Activated T-helper 1 cell treated with anti-CD3 and anti-CD28 coated beads, Interleukin-12 subunit alpha, Interleukin-12 subunit beta, Interleukin-2, Interleukin-4 antibody, amounts not matched to agents 30 ng/mL and 10 ng/mL and 1 ng/mL, durations not matched to agents 14 hours and 24 hours and 36 hours (primary cell): ENCODE measurements at places on chromosomes 7 and 10.
A peak's percentile ranks its signal among the peaks of the same experiment; 100 is the strongest.

- no peak for DNase-seq
- H3K27ac ChIP-seq = no peak overlapping the region
- no peak overlapping the region for H3K4me3 ChIP-seq
- H3K4me1 ChIP-seq = no peaks in the 10 kb centered on the region
- H3K36me3 ChIP-seq = no peaks in the 10 kb centered on the region
These were observed 349.1 kb downstream of the TCERG1L start for GRCh38 chr10:130962240-130963051.

DNA sequence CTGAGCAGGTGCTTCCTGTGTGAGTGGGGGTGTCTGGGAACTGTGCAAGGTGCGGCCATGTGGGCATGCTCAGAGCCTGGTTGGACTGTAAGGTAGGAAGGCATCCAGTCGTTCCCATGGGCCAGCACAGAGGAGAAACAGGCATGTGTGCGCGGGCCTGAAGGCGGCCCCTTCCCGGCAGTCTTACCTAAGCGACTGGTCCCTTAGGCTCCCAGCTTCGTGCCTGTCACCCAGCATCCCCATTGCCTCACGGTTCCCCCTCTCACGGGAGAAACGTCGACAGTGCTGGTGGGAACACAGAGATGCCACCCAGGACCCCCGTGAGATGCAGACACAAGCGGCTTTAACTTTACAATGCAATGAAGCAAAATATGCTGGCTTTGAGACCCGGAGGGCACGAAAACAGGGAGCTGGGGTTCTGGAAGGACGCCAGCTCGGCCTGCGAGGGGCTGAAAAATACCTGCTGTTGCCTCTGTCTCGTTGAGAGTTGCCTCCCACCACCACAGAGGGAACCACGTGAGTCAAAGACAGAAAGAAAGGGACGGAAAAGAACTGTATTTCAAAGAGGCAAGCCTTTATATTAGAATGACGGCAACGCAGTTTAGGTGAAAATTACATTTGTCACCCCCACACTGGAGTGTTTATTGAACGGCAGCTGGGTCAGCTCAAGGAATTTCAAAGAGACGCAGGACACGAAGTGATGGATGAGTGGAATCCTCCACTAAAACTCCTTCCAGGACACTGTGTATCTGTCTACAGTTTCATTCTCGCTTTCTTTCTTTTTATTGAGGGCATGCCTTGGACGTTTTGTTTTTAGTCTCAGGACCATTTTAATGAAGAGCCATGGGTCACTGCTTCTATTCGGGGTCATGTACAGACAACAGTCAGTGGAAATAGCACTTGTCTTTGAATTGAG, 128.4 kb downstream of the DNAJB6 start:
- DNase-seq = no peak
- H3K4me3 ChIP-seq = no peak overlapping the region
- H3K4me1 ChIP-seq = peaks cover 18% of the 10 kb centered on the region
- H3K27ac ChIP-seq = no peak overlapping the region

DNA sequence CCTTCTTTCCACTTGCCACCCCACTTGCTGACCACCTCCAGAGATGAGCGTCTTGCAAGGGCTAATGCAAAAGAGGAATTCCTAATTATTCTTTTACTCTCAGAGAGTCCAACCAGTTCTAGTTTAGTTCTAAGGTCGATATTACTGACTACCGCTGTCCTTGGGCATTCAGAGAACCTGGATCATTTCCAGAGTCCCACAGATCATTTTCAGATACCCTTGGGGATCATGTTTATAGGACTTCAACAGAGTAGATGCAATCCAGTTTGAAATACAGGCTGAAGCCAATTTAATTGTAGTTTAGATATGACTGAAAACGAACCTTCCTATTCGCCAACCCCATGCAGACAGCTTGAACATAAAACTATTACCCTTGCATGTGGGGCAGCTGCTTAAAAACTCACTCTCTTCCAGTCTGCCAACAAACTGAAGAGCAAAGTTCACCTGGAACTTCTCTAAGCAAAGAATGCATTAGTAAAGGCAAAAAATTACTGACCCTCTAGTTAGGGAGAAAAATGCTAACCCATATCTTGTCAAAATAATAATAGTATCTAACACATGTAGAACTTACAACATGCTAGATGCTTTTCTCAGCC, 22.4 kb downstream of the CFAP69 start:
- H3K4me1 ChIP-seq = no peaks in the 10 kb centered on the region
- no peaks in the 10 kb centered on the region for H3K36me3 ChIP-seq
- H3K27ac ChIP-seq = no peak overlapping the region
- no peak overlapping the region for H3K4me3 ChIP-seq
- H3K27me3 ChIP-seq = peaks cover 13% of the 10 kb centered on the region

GRCh38 chr7:127891144-127891543, 140.1 kb downstream of the LRRC4 start:
- H3K36me3 ChIP-seq = peaks cover 41% of the 10 kb centered on the region
- no peaks in the 10 kb centered on the region for H3K27me3 ChIP-seq
- H3K27ac ChIP-seq = no peak overlapping the region
- peaks cover 14% of the 10 kb centered on the region for H3K4me1 ChIP-seq

DNA sequence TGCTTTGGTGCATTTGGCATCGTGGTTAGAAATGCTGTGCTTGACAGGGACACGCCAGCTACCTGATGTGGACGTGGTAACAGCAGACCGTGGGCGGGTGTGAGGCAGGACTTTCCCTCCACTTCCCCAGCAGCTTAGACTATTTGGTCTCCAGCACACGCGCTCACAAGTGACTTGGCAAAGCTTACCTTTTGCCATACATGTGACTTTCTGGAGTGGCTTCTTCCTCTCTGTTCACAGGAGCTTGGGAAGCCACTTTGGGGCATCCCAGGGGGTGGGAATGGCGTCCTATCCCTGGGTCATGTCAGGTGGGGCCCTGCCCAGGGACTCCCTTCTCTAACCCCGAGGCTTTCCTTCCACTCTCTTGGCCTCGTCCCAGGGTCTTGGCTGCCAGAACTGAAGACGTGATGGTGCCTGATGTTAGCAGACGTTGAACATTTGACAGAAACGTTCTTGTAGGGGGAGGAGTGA, 228.7 kb upstream of the KLF6 start:
- no peaks in the 10 kb centered on the region for H3K36me3 ChIP-seq
- no peaks in the 10 kb centered on the region for H3K27me3 ChIP-seq
- DNase-seq = peak; percentile 22
- H3K4me1 ChIP-seq = peaks cover 21% of the 10 kb centered on the region
- H3K27ac ChIP-seq = no peak overlapping the region
- no peak overlapping the region for H3K4me3 ChIP-seq
